NCI-H2081 (cell line): ENCODE measurements at places on chromosomes 7 and 10.

GRCh38 chr10:69451784-69452251, 553 bp downstream of the TSPAN15 start:
- DNase-seq: no peak

- DNase-seq: no peak
These were observed 72.8 kb downstream of the RHOBTB1 start for GRCh38 chr10:60871215-60871614.

- no peak for DNase-seq
These were observed 5.3 kb downstream of the ALKBH4 start for GRCh38 chr7:102459221-102459844.

GRCh38 chr7:7478569-7478968, 57.1 kb downstream of the COL28A1 start:
- no peak for DNase-seq

DNA sequence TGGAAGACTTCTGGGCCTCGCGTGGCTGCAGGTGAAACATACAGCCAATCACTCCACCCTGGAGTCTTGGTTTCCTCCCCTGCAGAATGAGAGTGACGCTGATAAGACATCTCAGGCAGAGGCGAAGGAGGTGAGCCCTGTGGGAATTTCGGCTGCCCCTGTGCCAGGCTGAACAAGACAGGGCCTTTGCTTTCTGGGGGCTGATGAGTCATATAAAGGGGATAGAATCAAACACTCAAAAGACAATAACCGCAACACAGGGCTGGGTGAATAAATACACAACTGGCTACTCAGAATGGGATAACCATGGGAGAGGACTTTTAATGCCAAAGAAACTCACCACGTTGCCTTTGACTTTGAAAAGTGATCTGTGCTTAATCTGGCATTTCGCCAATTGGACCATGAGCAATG, 143.8 kb downstream of the KCNMA1 start:
- DNase-seq: no peak

DNA sequence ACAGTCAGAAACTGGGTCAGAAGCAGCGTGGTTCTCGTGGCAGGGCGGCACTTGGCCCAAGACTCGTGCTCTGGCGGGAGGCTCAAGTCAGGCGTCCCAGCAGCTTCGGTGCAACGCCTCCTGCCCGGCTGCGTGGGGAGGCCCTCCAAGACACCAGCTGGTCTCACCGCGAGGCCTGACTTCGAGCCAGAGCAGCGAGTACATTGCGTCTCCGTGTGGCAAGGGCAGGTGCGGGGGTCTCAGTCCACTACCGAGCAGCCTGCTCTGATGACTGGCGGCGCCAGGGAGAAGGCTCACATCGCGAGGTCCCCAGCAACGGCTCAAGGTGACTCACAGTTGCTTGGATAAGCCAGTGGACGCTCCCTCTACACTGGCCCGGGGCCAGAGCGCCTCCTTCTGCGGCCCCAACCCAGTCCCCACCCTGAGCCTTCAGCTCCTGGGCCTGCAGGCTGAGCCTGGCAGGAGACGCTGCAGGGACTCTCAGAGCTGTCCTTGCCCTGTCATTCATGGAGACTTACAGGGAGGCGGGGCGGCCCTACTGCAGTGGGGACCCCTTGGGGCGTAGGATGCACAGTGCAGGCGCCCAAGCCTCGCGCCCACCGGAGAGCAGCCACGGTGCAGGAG, 41.9 kb upstream of the PRKAR1B start:
- no peak for DNase-seq

DNA sequence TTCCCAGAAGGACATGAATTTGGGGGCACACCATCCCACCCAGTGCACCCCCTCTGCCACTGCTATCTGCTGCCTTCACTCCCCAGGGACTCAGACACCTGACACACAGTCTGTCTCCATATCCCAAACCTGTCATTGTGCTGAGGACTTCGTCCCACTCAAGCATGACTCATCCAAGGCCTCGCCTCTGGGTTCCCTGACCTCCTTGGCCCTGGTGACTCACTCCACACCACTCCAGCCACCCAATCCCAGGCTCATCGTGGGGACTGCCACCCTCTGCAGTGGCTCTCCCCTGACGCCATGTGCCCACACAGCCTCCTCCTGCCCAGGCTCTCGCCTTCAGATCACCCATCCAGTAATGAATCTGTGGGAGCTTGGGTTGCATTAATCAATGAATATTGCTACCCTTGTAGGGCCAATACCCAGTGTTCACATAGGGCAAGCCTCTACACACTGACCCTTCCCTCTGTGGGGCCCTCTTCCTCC, 6.6 kb upstream of the INSIG1 start:
- no peak for DNase-seq

- no peak for DNase-seq
These were observed 481.4 kb downstream of the TYW1 start for GRCh38 chr7:67478066-67478465.

DNA sequence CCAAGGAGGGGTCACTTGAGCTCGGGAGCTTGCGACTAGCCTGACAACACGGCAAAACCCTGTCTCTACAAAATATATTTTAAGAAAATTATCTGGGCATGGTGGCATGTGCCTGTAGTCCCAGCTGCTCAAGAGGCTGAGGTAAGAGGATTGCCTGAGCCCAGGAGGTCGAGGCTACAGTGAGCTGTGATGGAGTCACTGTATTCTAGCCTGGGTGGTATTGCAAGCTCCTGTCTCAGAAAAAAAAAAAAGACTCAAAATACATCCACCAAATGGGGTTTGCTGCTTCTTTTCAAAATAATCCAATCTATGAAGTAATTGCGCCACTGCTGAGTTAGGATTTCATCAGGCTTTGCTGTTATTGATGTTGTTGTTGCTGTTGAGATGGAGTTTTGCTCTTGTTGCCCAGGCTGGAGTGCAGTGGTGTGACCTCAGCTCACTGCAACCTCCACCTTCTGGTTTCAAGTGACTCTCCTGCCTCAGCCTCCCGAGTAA, 11.1 kb upstream of the VIM start:
- DNase-seq: no peak

GRCh38 chr7:159229683-159230475, 85.2 kb upstream of the VIPR2 start:
- no peak for DNase-seq

- no peak for DNase-seq
These were observed 27.0 kb upstream of the GIMAP7 start for GRCh38 chr7:150487625-150488024.

GRCh38 chr7:74544706-74545469, 91.2 kb downstream of the GTF2IRD1 start:
- peak; percentile 69 for DNase-seq

- no peak for DNase-seq
These were observed 83.0 kb upstream of the FAM180A start for GRCh38 chr7:135831455-135832195.

DNA sequence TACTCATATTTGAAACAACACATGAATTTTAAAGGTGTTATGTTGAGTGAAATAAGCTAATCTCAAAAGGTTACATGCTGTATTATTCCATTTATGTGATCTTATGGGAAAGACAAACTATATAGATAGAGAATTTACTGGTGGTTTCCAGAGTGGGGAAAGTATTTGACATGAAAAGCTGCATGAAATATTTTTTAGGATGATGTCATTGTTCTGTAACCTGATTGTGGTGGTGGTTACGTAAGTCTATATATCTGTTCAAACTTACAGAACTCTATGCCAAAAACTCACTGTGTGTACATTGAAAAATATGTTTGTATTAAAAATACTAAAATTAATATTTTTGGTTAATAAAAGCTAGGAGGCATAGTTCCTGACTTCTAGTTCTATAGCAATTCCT, 453.0 kb downstream of the SORCS3 start:
- no peak for DNase-seq

DNA sequence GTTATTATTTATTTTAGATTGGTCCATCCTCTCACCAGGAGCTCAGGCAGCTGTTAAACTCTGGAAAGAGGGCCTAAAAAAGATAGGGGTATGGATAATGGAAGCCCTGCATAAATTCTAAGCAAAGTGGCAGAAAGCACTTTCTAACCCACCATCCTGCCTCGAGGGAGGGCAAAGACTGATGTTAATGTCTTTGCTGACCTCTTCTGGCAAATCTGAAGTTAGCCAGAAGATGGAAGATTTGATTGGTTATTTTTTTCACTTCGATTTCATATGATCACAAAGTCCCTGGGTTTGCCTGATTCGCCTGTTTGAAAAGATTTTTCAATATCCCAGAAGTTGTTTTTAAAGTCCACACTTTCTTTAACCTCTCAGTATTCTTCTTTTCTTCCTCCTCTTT, 24.8 kb downstream of the OR9A2 start:
- DNase-seq: no peak

GRCh38 chr10:95601116-95601719, 40.0 kb upstream of the SORBS1 start:
- peak; percentile 70 for DNase-seq

DNA sequence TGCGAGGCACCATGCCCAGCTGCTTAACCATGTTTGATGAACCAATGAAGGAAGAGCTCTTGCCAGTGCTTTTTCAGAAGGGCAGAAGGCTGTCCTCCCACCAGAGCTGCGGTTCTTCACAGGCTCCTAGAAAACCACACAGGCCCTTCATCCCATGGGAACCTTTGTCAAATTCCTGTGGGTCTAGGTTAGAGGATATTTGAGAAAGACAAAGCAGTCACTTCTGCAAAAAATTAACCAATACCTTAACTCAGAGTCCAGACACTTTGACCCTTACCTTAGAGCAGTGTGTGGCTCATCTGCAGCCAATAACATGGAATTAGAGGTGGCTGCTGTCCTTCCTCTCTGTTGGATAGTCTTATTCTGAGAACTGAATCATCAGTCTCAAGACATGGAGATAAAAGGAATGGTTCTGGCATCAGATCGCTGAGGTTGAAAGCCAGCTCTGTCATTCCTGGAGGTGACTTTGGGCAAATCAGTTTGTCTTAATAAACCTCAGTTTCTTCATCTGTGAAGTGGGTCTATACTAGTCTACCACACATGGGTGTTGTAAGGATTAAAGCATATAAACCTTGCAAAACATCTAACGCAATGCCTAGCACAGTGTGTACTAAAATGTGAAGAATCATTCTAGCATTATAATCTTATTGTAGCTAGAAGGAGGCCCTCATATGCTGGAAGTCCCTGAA, 65.1 kb upstream of the PIP4K2A start:
- no peak for DNase-seq

DNA sequence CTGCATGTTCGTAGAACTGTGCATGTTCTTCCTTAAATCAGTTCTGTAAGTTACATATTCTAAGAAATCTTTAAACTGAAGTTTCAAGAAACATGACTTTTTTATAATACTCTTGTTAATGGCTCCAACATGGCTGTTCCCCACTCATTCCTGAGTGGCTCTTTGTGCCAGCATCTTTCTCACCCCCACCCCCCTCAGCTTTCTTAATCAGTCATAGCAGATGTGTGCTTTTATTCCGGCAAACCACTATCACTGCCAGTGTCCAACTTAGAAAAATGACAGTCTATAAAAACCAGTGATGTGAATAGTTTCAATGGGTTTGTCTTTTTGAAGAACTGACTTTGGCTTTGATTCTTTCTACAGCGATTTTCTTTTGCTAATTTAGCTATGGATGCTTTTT, 37.6 kb downstream of the PITRM1 start:
- peak; percentile 1 for DNase-seq

- DNase-seq: no peak
These were observed 3.6 kb downstream of the CREB3L2 start for GRCh38 chr7:137998250-137998649.

- no peak for DNase-seq
These were observed 5.6 kb upstream of the MALSU1 start for GRCh38 chr7:23293500-23294073.

DNA sequence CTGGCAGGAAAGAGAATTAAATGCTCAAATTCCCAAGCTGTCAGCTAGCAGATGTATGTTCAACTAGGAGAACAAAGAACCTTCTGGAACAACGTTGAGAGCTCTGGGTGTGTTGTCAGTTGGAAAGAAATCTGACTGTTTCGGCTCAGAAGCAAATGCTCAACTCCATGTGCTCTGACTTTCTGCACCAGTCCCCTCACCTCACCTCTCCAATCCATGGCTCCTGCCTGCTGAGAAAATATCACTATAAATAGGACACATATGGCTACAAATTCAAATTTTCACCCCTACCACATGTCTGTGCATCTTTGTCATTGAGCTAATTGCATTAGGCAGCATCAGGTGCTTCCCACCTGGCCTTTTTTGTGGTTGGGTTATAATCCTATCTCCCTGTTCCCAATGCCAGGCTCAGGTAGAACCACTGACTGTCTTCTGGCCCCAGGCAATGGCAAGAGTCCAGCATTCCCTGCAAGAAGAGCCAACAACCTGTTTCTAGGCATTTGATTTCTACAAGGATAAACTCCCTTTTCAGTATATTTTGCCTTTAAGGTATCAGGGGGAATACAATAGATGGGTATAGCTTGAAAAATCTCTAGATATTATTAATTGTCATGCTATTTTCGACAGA, 142.6 kb upstream of the LSM8 start:
- DNase-seq: peak; percentile 35

DNA sequence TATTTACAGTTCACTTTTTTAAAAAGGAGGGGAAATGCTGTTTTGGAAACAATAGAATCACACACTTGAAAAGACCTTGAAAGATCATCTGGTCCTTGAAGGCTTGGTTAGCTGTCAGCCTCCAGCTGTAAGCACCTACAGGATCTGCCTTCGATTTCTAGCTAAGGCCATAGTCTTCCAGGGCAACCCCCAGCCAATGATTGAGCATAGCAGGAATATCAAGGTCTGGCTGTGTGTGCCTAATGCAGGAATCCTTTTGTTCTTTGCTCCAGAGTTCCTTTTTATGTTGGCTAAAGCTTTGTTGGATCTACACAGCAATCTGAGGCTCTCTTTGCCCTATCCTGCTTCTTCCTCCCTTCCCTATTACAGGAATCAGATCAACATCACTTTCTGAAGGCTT, 5.2 kb upstream of the YAE1 start:
- DNase-seq: no peak

- DNase-seq: no peak
These were observed 341.0 kb upstream of the ZMIZ1 start for GRCh38 chr10:78727728-78728127.

- no peak for DNase-seq
These were observed 8.3 kb downstream of the LSM5 start for GRCh38 chr7:32481921-32482320.

- no peak for DNase-seq
These were observed 204.1 kb downstream of the PHF14 start for GRCh38 chr7:11177793-11178192.

DNA sequence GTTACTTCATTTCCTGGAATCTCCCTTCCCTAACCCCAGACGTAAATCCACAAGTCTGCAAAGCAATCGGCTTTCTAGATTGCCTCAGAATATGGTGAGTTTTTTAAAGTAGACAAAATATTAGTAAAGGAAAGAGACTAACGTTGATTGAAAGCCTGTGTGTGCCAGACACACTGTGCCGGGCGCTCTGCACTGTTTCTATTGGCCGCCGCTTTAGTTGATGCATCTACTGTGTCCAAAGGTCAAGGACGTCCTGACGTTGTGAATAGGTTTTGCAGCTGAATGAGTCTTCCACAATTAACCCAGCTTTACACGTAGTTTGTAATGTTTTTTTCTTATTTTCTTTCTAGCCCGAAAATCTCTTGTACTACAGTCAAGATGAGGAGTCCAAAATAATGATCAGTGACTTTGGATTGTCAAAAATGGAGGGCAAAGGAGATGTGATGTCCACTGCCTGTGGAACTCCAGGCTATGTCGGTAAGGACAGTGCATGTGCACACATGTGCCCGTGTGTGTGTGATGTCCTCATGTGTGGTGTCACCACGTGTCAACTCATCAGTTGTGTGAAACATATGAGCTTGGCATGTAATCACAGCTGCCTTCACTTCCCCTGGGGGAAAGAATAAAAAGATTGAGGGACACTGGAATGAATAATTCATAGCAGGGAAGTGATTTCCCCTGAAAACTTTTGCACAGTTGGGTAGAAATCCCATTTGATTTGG, 232.0 kb downstream of the CCDC3 start:
- no peak for DNase-seq

GRCh38 chr7:140899883-140900282, 24.8 kb downstream of the BRAF start:
- peak; percentile 18 for DNase-seq
